ENCODE measurements at places on chromosomes 4 and X.

DNA sequence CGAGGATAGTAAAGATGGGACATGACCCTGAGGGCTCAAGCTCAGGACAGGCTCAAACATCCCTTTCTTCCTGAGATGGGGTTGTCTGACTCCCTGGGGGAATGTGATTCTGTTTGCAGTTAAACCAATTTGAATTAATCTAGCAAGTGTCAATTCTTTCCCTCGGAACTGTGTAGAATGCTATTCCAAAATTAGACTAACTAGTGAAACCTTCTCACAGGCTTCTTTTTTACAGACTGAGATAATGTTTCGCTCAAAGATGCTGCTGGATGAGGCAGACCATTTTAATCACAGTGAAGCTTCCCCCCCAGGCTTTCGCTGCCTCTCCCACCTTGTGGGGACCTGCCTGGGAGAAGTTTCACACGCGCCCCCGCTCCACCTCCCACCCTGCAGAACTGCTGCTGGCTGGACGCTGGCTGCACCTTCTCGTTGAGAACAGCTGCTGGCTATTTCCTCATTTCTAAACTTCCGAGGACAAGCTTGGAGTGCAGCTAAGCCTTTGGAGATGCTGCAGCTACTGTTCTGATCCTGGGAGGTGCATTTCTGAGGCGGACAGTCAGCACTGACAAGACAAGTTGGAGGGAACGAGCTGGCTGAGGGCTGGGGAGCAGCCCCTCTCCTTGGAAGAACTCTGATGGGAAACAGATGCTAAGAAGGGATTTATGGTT lies 297.8 kb downstream of the RAPGEF2 start:
- DNase-seq, result no peak

- no peak for DNase-seq
These were observed 13.9 kb downstream of the SCARB2 start for GRCh38 chr4:76199664-76200211.

DNA sequence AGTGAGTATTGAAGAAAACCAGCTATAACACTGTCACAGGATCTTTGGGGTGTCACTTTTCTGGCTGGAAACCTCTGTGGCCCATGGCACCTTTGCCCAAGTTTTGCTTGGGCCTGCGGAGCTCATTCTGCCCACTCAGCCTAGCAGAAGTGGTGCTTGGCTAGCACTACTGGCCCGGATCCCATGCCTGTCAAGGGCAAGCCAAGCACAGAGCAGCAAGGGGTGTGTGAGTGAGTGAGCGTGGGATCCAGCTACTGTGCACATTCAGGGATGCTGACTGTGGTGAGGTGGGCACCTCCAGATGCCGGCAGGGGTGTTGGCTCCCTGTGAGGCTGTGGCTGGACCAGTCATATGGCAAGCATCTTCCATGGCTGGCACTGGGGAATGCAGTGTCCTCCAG lies 55.4 kb upstream of the RASGEF1B start:
- no peak for DNase-seq

- no peak for DNase-seq
These were observed 41.4 kb downstream of the ABHD18 start for GRCh38 chr4:128006592-128006991.

- no peak for DNase-seq
These were observed 72.7 kb downstream of the FNIP2 start for GRCh38 chr4:158841540-158841939.

GRCh38 chr4:101346351-101347266 lies 717 bp downstream of the PPP3CA start:
- DNase-seq, result peak; percentile 57

DNA sequence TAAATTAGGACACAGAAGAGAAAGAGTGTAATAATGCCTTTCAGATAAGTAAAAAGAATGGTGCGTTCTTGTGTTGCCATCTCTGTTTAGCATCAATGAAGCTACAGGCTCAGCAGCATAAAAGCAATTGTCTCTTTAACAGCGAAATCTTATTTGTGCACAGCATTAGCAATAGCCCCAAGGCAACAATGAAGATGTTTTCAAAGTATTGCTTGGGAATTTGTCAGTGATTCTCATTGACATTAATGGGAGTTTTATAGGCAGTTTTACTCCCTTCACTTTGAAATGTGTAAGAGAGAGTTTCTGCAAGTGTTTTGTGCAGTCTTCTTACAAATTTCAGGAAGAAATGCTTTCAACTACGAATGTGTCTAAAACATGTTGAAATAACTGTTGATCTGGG lies 633.0 kb downstream of the TLL1 start:
- no peak for DNase-seq

DNA sequence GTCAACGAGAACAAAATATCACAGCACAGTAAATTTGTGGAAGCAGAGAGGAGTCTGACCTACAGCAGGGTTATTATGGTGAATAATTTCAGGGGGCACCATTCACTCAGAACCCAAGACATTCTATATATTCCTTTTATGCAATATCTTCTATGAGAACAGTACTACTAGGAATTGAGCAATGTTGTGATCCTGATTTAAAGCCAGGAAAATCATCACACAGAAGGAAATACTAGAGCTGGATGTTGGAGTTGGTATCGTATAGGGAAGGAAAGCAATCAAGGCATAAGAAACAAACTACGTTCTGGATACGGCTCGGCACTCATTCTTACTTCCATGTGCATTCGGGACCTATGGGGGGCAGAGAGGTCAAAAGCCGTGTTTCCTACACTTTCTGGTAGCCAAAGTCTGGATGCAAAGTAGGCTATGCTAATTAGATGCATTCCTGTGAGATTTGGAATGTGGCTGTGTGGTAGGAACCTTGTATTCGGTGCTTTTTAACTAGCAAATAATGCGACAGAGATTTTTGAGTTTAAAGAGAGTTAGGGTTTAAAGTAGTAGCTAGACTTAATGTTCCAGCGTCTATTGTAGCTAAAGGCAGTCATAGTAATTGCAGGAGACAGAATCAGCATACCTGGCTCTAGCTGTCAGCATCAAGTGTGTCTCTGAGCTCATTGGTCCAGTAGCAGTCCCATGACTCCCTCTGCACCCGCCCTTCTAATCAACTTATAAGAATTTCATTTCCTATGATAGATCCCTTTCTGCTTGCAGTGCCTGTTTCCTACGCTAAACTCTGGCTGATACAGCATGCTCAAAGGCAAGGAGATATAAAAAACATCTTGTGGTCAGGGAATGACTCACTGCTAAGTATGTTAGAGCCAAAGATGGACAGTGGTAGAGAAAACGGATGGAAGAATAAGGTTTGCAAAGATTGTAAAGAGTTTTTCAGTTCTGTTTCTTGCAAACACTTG lies 43.3 kb upstream of the PDGFC start:
- DNase-seq, result no peak

DNA sequence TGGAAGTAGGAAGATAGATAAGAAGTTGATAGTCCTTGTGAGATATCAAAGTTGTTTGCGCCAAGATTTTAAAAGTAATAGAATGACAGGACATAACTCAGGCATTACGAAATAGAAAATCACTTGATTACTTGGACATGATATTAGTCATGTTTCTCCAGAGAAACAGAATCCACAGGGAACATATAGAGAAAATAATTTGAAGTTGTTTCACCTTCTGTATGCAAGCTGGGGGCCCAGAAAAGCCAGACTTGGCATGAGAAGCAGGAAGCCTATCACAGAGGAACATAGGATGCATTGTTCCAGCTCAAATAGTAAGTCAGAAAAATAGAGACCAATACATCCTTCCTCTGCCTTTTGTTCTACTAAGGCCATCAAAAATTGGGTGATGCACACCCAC lies 715.9 kb downstream of the TECRL start:
- DNase-seq, result no peak

DNA sequence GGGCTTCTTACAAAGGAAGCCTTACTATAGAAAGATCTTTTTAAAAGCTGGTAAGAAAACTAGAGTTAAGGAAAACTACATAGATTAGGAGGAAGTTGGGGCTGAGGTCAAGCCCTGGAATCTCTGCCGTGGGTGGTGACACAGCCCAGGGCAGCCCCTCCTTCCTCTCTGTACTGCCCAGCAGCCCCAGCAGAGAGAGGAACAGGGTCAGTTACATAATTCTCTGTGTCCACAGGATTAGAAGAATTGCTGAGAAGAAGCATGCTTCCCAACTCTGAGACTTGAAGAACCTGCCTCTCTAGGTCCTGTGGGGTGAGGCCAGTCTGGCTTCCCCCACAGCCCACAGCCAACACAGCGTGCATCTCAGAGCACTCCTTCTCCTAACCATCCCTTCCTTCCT lies 9.2 kb upstream of the ABLIM2 start:
- DNase-seq, result no peak
